ENCODE measurements at places on chromosomes 1 and 21.
A peak's percentile ranks its signal among the peaks of the same experiment; 100 is the strongest.

DNA sequence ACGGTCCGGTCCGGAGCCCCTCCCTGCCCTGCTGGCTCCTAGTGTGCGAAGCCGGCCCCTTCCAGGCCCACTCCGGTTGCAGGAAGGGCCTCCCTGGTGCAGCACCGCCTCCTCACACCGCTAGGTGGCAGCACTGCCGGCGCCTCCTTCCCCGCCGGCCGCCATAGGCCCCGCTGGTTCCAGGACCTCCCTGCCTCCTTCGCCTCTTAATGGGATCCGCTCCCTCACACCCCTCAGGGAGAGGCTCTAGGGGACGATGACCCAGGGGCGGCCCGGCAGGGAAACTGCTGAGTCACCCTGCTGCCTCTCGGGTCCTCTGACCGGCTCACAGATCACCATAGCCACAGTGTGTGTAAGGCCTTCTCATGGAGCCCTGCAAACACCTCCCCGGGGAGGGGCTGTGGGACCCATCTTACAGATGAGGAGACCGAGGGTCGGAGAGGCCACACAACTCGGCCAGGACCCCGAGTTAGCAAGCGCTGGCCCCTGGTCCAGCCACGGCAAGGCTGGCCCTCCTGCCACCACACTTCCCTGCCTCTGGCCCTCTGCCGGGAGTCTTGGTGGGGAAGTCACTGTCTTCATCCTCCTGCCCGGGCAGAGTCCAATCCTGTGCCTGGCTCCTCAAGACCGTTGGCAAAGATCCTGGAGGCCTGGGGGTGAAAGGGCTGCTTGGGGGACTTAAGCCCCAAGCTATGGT lies 1.6 kb upstream of the AJAP1 start:
- peak; percentile 88 for DNase-seq

DNA sequence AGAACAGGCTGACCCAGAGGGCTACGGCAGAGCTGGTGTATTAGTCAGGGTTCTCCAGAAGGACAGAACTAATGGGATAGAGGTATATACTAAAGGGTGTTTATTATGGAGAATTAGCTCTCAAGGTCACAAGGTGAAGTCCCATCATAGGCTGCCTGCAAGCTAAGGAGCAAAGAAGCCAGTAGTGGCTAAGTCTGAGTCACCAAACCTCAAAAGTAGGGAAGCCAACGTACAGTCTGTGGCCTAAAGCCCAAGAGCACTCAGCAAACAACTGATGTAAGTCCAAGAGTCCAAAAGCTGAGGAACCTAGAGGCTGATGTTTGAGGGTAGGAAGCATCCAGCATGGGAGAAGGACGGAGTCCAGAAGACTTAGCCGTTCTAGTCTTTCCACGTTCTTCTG lies 179.2 kb downstream of the BACH1 start:
- no peak for DNase-seq

- DNase-seq, result peak; percentile 85
Observed at GRCh38 chr1:38000529-38001455, 4.5 kb downstream of the FHL3 start.

DNA sequence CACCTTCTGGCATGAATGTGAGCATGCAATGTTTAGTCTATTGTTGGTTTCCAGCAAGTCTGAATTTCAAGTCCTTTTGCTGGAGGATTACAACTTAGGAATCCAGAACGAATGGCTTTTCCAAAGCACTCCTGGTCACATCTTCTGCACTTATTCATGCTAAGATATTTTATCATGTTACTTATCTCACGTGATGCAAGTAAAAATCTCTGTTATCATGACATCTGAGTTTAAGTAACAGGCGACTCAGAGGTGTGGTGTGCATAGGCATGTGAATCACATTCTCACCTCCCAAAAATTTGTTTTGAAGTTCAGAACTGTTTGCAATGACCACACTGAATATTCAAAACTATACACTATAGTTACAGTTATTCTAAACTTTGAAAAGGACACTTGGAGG lies 204.8 kb upstream of the FGGY start:
- no peak for DNase-seq

- DNase-seq, result peak; percentile 90
Observed at GRCh38 chr1:6624710-6625583, at the start of gene THAP3. Gene THAP3, plus strand, starts transcription at chr1:6624868. Its CDS starts 351 bp downstream, at chr1:6625219.

DNA sequence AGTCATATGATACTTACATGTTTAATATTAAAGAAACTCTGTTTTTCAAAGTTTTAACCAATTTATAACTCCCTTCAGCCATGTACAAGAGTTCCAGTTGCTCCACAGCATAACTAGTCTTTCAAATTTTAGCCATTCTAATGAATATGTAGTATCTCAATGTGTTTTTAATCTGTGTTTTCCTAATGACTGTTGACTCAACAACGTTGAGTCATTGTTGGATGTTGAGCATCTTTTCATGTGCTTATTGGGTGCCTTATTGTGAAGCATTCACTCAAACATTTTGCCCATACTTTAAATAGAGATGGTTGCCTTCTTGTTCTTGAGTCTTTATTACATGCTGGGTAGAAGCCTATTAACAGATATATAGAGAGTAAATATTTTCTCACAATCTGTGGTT lies 240.2 kb upstream of the LYPLAL1 start:
- DNase-seq, result no peak

DNA sequence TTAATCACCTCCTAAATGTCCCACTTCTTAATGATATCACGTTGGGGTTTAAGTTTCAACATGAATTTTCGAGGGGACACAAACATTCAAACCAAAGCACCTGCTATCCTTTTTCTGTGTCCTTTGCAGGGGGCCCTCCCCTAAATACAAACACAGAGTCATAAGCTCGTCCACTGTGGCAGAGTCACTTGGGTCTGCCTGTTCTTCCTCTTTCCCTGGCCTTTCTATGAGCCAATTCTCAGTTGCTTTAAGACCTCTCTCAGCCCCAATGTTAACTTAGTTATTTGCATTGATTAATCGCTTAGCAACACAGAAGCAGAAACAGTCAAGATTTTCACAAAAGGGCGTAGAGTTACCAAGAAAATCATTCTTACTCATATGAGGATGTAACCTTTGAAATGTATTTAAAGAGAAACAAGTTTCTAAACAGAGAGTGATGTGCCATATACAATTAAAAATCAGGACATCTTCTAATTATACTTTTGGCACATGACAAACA lies 14.9 kb downstream of the APCS start:
- DNase-seq, result no peak

Data from ELF-1 (cell line).